ENCODE measurements at places on chromosomes 2 and 18.

GRCh38 chr2:225103737-225104141 is 61.5 kb upstream of the DOCK10 start:
- DNase-seq, result no peak

- DNase-seq, result peak; percentile 13
Measured at GRCh38 chr18:48161911-48162698, 231.6 kb upstream of the SMAD2 start.

DNA sequence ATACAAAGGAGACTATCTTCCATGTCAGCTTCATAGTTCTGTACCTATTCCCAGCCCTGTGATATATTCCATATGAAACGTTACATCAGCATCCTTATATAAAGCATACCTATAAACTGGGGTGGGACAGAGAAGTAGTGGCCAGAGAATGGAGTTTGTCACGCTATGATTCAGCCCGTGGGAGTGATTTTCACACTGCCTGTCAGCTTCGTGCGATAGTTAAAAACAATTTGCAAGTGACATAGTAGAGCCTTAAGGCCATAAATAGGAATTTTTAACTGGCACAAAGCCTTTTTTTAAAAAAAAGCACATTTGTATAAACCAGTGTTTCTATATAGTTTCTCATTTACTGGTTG is 30.2 kb downstream of the PKP4 start:
- DNase-seq, result no peak

DNA sequence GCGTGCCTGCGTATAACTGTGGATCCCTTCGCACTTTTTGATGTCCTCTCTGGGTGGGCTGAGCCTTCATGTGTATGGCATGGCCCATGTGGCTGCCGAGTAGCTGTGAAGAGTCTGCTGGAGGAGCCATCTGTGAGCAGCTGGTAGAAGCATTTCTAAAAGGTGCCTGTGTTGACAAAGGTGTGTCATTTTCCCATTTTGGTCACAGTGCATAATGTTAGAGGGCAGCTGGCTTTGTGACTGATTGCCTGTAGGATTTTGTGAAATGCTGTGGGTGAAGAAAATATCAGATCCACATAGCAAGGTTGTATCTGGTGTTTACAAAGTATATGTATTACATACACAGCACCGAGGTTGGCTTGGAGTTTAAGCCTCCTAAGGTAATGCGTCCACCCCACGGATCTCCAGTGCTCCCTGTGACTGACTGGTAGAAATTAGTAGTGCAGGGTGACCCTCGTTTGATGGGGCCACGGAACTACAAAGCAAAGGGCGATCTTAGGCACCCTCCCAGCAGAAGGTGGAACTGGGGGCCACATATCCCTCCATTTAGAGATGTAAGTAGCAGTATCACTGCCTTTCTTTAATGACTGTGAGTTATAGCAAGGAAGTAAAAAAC is 16.5 kb downstream of the GATA6 start:
- no peak for DNase-seq

DNA sequence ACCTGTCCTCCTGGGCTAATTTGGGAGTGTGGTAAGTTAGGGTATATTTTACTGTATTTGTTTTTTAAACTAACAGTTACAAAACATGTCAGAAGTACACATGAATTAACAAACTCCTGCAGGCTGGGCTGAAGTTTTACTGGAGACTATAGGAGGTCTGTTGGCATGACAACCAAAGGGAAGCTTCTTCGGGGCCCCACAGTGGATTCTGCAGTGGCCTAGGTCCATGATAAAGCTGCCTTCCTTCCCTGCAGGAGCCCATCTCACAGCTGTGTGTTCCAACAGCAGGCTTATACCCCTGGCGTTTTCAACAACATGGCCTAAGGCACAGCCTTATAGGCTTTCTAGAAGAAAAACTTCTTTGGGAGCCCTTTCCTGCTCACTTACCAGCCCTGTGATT is 128.0 kb upstream of the SETBP1 start:
- no peak for DNase-seq

DNA sequence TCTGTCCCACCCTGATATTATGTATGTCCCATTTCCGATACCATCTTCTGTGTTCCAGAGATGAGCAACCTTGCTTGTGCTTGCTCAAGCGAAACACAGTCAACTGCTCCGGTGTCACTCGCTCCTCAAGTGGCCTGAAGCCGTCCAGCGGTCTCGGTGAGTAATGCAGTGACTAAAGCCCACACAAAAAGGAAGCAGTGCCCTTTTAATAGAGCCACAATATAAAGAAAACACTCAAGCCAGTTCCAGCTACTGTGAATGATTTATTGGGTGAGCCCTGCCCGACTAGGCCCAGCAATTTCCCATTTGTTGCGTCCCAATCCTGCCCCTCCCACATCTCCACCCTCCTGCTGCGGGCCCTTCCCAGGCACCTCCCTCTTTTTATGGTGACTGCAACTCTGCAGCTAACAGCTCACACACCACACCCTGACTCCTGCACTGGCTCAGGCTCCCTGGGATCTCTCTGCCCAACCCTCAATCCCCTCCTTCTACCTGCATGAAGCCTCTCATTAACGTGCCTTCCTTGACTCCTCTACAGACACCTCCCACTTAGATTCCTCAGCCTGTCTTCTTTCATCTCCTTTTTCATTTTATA is 44.2 kb upstream of the DSC1 start:
- no peak for DNase-seq

DNA sequence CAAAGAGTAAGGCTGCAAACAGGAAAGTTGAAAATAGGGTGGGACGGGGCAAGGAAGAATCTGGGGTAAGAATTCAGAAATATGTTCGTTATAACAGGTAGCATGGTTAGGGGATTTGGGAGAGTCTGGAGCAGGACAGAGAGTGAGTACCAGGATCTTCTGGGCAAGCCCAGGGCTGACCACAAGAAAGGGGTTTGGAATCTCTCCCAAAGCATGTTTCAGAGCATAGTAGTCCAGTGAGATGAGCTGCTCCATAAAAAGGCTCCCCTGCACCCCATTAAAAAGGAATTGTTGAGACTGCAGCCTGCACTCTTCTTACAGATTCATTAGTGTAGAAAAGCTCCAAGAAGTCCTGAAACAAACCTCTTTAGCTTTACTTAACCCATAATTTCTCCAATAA is 291.1 kb downstream of the MTX2 start:
- DNase-seq, result no peak

DNA sequence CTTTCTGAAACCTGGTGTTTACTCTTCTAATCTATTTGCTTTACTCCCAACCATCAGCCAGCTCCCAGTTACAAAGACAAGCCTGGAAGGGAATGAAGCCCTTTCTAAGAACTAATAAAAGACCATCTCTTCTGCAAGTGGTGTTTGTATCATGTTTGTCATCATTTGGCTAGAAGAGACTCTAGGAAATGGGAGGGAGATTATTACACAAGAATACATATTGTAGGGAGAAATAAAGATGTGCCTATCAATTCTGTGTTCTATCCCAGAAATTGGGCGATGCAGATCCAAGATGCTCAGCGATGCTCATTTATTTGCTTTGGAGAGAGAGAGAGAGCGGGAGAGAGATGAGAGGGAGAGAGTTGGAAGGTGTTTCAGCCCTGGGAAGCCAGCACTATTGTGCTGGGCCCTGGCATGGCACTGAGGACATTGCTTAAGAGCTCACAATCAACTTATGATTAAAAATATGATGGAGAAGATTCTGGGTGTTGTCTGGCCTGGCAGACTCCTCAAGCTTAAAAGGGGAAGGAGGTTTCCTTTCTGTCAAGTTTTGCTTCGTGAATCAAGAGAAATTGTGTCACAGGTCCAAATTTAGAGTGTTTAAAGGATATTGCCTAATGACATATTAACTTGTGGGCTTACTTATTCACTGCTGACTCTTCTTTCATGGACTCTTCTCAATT is 41.8 kb upstream of the AFF3 start:
- no peak for DNase-seq

GRCh38 chr2:130843321-130843985 is 6.7 kb downstream of the ARHGEF4 start:
- no peak for DNase-seq

DNA sequence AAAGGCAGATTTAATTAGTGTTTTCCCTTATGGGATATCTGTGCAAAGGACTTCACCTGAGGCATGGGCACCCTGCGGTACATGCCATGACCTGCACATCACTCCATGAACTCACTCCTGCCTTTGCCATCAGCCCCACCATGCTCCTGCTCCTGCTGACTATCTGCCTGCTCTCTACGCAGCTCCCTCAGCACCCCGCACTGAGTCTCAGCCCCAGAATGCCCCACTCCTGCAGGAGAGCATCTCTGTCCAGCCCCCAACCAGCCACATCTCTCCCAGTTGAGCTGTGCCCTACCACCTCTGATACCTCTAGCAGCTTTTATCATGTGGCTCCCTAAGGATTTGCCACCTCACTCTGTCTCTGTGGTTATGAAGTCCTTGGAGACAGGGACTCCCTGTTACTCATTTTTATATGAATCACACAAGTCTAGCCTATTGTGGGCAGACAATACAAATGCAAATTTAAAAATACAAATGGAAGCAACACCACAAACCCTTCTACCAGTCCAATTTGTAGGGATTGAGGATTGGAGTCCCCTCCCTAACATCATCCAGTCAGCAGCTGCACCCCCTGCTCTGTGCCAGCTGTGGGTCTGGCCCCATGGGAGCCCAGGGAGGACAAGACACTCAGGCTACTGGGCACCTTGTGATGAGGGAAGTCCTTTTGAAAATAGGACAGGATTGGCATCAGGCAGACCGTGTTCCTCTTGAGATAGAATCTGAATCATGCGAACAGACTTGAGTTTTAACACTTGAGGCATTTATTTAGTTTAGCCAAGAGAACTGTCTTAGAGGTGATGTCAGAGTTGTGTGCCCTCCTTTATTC is 689.6 kb upstream of the HS6ST1 start:
- DNase-seq, result no peak

GRCh38 chr18:22936515-22936914 is 3.4 kb downstream of the RBBP8 start:
- DNase-seq, result no peak

DNA sequence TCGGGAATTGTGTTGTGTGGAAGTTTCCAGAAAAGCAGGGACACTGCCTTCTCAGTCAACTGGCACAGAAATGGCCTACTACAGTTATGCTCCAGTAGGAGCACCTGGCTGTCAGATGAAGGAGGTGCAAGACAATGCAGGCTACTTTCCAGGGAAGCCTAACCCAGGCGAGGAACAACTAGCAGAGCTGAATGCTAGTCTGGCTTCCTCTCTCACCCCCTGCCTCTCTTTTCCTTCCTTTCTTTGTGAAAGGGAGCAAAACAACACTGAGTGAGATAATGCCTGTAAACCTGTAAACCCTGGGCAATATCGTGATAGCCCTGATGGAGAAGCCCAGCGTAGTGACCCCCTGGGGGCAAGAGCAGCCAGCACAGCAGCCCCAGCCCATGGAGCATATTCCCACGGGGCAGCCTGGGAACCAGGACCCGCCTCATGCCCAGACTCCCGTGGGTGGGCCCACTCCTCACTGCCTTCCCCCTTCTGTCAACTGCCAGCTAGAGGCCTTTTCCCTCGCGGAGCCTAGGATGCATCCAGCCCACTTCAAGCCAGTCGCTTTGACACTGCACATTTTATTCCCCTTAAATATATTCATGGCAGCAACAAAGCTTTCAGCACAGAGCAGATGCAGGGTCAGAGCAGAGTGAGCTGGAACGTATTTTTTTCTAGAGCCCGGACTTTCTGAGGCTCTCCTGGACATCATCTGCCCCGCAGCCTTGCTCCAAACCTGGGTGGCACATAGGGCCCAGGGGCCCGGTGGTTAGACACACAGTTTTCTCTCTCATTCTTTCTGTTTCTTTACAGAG is 77.0 kb downstream of the PDCL3 start:
- DNase-seq, result no peak

DNA sequence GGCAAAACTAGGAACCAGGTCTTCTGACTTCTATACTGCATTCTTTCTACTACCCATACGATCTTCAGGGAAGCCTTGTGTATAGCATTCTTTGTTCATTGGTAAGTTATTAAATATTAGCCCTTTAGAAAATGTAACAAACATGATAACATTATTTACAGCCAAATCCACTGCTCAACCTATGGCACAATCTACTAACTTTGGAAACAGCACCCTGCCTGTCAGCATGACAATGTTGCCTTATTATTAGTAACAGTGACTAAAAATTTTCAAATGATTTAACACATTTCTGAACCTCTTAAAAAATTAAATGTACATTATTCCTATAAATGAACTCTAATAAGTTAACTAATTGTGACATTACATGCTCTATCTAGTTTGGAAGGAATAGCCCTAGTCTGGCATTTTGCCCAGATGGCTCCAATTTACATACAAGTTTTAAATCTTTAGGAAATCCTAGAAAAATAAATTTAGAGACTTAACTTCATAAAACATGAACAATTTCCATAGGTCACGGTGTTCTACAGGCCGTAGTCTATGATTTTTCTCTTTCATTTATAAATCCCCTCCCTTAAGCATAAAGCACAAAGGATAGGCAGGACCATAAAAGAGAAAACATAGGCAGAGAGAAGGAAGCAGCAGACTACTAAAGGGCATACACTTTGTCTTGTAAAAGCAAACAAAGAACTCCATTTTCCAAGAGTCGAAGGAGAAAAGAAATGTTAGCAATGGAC is 33.7 kb downstream of the YES1 start:
- no peak for DNase-seq

DNA sequence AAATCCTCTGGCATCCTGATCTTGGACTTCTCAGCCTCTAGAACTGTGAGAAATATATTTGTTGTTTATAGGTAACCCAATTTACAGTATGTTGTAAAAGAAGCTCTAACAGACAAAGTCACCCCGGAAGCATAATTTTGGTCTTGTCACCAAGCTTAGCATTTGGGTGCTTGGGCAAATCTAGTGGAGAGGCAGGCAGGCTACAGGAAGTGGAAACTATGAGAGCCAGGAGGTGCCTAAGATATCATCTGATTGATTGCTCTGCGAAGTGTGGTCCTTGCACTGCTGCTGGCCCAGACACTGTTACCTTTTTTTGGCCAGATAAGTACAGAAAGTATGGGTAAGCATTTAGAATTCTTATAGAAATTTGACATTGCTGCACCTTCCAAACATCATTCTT is 102.9 kb downstream of the CDC42EP3 start:
- peak; percentile 25 for DNase-seq

- DNase-seq, result no peak
Measured at GRCh38 chr18:42640160-42640559, 475.3 kb downstream of the RIT2 start.

DNA sequence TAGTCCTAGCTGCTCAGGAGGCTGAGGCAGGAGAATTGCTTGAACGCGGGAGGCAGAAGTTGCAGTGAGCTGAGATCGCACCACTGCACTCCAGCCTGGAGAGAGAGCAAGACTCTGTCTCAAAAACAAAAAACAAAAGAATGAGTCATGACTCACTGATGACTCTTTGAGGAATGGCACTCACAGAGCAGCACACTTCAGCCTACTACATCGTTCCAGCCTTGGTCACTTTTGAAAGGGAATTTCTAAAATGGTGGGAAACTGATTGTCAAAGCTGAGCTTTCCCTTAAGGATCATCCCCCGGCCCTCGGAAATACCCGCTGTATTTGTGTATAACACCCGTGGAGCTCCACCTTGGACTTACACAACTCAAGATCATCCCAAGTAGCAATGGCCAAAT is 217.3 kb upstream of the HS6ST1 start:
- DNase-seq, result no peak

All from stimulated activated naive CD8-positive, alpha-beta T cell treated with anti-CD3 and anti-CD28 coated beads, Interleukin-15, Interleukin-2, amounts not matched to agents 100 U/mL and 50 U/mL, for 24 hours (primary cell).